Amygdala (tissue), 56 donors: ENCODE measurements at places on chromosomes 2 and 18.

- no peak for DNase-seq
Measured at GRCh38 chr2:171587567-171587966, 65.3 kb downstream of the CYBRD1 start.

DNA sequence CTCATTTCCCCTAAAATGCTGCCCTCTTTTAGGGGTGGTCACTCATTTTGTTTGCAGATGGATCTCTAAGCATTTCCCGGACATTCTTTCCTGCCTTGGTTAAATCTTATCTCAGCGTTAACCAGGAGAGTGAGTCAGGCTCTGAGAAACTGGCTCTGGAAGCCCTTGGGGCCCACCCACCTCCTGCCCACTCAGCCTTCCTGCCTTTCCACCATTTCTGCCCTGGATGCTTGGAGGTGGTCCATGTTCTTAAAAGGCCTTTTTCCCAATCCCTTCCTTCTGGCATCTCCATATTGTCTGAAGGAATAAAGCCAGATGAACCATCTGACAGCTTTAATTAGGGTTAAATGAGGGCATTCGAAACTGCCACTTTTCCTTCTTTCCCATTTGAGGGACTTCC, 9.5 kb downstream of the HK2 start:
- no peak for DNase-seq

GRCh38 chr2:25473131-25473530, 131.4 kb upstream of the DNMT3A start:
- DNase-seq, result no peak

DNA sequence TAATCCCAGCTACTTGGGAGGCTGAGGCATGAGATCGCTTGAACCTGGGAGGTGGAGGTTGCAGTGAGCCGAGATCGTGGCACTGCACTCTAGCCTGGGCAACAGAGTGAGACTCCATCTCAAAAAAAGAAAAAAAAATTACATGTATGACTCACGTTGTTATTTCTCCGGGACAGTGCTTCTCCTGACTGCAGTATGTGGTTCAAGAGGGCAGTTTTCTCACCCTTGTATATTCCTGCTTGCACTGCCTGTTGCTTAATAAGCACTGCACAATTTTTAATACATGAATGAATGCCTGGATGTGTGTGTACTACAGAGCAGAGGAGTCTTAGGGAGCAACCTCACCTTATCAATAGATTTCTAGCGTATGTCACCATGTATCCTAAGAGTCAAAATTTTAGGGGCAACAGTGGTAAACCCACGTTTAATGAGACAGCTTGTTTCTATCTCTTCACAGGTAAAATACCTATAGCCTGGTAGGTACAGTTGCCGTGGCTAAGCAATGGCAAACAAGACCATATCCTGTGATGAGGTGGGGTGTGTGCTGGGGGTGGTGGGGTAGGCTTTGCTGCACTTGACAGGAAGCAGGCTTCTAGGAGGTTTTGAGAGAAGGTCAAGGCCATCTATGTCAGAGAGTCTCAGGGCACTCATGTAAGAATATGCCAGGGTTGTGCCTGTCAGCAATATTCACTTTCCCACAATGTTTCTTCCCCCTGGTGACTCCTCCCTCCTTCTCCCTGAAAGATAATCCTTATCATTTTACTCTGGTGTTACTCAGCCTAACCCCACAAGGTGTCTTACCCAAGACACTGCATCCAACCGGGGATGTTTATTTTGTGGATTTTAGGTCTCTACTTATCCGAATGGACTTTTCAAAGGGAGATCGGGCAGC, 36.9 kb upstream of the MEX3C start:
- no peak for DNase-seq

DNA sequence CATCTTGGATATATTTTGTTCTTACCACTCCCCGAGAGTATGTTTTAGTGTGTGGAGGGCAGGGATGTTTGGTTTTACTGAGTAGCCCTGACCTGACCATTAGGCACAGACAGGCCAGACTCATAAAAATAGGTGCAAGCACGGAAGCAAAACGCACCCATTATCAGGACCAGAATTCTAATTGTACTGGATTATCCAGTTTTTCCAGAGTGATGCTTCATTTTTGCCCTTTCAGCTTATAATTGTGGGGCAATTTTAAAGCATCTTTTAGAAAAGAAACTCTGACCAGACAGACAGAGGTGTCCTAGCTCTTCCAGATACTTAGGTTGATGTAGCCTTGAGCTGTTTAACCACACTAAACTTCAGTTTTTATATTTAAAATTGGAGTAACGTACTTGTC, 4.4 kb downstream of the NCOA1 start:
- DNase-seq, result no peak

- DNase-seq, result no peak
Measured at GRCh38 chr18:79857082-79857671, 59.4 kb downstream of the KCNG2 start.

- no peak for DNase-seq
Measured at GRCh38 chr2:169106134-169106533, 36.8 kb downstream of the DHRS9 start.

DNA sequence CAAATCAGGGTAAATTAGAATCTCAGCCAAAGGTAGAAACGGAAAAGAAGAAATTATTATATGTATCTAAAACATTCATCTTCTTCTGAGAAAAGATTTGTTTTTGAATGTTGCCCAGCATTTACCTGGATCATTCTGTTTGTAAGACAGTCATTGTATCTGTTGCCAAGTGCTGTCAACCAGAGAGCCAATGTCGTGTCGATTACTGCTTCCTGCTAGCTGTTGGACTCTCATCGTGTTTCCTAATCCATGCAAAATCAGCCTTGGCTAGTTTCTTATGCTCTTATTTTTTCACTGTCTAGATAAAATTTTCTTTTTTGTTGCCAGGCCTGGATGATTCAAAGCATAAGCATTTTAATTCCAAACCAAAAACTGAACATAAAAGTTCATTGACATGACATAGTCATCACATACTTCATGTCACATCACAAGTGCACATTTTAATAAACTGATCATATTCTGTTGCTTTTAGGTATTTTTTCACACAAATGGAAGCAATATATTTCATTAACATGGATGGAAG, 202.3 kb downstream of the KCNH7 start:
- no peak for DNase-seq

- DNase-seq, result no peak
Measured at GRCh38 chr2:174901075-174901474, 104.1 kb downstream of the CHN1 start.

DNA sequence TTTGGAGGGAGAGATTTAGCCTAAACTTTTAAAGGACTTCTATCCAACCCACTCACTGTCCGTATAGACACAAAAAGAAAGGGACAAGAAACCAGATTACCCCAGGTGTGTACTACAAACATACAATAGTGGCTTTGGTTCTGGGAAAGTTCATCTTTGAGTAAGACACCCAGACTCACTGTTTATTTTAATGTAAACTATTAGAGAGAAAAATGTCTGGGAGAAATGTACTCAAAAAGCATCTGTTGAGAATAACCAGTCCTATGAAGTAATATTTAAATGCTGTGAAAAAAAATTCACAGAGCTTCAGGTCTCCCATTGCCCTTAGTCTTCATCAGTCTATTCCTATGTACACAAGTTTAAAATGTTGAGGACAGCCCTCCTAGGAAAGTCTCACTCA, 107.5 kb downstream of the SLC8A1 start:
- DNase-seq, result no peak

GRCh38 chr2:190280565-190281350, 38.9 kb downstream of the HIBCH start:
- no peak for DNase-seq

DNA sequence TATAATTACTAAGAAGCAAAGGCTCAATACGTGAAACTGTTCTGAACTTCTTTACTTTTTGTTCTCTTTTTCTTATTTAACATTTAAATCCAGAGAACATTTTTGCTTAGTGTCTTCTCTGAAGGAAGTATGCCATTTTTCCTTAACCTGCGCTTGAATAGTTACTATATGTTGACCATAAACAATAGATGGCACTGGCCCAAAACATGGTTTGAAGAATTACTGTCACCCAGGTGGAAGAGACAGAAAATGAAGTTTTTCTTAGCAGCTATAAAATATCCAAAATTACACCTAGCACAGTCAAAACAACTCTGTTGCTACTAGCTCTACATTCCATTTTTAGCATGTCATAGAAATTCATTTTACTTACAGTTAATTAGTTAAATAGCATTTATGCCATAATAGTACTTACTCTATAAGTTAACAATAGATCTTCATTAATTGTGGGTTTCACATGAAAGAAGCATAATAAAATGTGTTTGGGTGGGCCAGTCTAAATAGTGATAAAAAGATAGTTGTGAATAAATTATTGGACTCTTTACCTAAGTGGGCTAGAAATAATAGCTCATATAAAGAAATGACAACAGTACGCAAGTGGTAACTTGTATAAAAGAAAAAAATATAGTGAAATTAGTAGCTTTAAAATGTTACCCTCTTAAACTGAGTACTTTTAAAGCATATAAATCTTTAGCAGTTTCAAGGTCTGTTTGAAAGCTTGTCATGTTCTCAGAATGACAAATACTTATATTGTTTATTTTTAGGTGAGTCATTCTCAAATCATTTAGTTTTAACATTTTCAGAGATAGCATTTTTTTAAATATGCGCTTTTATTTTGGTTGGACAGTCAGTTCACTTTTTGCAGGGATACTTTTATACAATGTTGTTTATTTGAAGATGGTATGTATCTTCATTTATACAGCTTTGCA, 3.7 kb downstream of the ETAA1 start:
- DNase-seq, result no peak
